ENCODE measurements at places on chromosomes 16 and 17.

DNA sequence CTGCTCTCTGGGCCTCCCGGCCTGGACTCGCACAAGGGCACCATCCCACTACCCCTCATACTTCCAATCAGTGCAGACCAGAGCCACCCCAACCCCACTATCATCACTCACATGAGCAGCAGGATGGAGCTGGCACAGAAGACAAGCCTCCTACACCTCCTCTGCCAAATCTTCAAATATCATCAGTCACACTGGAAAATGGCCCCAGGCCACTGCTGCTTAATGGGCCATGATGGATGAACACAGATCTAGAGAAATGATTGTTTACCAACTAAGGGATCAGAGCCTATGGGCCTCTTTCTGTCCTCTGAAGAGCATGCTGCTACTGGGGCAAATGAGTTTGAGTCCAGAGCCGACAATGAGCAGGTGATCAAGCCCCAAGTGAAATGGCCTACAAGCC, 165.5 kb downstream of the GRIN2A start:
- no peak for DNase-seq

GRCh38 chr17:45145035-45145389, 3.3 kb upstream of the HEXIM1 start:
- no peak for DNase-seq

GRCh38 chr16:69477546-69477945, 53.1 kb downstream of the CYB5B start:
- DNase-seq: peak; percentile 5

DNA sequence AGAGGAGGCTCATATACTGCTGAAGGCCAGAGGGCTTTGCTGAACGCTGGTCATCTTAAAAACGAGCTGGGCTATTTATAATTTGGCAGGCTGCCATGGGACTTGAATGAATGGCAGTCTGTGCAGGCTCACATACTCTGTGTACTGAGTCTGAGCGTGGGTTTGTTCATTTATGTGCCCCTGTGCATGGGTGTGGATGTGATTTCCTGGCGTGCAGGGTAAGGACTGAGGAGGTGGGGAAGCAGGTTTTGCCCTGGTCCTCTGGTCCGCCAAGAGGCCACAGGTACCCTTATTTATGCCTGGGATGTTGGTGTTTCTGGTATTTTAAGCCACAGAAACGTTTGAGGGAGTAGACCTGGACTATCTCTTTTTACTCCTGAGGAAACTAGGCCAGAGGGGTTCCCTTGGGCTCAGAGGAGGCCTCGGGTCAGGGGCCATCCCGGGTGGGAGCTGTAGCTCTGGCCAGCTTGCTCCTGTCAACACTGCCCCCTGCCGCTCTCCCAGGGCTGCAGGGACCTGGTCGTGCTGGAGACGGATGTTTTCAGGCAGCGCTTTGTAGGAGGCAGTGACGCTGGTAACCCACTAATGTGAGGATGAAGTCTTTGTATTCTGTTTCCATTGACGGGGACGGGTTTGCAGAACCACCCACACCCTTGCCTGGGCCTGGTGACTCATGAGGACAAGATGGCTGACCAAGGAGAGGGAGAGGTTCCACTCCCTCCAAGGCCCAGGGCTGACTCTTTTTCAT, 184.4 kb downstream of the MSI2 start:
- peak; percentile 41 for DNase-seq

DNA sequence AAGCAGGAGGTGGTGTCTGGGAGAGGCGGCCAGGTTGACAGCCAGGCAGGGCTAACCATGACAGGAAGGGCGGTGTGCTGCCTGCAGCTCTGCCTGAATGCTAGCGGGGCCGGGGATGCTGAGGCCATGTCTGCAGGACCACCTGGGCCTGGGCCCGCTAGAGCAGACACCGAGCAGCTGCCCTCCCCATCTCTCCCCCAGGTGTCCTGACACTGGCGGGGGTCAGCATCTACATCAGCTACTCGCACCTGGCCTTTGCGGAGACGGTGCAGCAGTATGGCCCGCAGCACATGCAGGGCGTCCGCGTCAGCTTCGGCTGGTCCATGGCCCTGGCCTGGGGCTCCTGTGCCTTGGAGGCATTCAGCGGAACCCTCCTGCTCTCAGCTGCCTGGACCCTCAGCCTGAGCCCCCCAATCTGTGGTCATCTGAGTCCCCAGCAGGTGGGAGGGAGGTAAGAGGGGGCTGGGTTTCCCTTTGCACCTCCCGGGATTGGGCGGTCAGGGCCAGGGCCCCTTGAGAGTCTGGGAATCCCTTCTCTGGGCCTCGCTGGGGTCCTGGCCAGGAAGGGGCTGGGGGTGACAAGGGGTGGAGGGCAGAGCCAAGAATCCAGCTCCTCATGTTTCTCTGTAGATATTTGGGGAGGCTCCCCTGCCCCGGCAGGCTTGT, 7.5 kb downstream of the TMEM235 start:
- no peak for DNase-seq

- DNase-seq: no peak
Observed at GRCh38 chr17:28151001-28151400, 108.5 kb downstream of the NLK start.

DNA sequence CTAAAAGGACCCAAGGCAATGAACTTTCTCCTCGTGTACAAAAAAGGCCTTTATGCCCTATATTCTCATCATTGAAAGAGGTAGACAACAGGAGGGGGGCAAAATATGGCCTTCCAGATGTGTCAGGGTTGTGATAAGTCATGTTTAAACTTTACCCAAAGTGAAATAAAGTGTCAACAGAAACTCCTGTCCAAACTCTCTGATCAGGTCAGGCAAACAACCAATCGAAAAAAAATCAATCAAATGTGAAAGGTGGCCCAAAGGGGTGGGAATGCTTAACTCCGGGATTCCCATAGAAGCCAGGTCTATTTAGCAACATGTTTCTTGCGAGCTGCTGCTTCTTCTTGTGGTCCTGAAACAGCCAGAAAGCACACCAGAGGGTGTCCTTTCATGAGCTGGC, 49.5 kb upstream of the SOX9 start:
- DNase-seq: no peak

DNA sequence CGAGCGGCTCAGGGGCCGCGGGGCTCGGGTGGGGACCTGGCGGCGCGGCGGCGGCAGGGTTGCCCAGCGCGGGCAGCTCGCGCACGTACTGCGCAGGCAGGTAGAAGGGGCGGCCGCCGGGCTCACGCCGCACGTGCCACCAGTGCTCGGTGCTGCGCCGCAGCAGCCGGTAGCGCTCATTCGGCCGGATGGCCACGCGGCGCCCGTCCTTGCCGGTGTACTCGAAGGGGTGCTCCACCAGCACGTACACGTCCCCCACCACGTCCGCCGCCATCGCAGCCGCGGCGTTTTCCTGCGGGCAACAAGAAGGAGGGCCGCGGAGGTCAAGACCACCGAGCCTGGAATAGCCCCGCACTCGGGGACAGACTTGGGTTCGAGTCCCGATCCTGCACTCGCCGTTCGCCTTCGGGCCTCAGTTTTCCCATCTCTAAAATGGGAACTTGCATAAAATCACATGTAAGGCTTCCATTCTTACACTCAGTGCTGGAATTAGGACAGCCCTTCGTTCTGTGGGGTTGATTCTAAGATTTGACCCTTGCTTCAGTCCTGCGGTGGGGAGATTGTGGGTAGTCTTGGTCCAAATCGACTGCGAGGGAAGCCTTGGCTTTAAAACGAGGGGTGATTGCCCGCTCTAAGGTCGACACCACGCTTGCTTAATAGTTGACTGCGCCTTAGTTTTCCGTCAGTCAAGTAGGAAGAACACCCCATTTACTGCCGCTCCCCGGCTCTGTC, 2.5 kb downstream of the ARHGAP27 start:
- no peak for DNase-seq
